ENCODE measurements at places on chromosomes 3 and 15.

DNA sequence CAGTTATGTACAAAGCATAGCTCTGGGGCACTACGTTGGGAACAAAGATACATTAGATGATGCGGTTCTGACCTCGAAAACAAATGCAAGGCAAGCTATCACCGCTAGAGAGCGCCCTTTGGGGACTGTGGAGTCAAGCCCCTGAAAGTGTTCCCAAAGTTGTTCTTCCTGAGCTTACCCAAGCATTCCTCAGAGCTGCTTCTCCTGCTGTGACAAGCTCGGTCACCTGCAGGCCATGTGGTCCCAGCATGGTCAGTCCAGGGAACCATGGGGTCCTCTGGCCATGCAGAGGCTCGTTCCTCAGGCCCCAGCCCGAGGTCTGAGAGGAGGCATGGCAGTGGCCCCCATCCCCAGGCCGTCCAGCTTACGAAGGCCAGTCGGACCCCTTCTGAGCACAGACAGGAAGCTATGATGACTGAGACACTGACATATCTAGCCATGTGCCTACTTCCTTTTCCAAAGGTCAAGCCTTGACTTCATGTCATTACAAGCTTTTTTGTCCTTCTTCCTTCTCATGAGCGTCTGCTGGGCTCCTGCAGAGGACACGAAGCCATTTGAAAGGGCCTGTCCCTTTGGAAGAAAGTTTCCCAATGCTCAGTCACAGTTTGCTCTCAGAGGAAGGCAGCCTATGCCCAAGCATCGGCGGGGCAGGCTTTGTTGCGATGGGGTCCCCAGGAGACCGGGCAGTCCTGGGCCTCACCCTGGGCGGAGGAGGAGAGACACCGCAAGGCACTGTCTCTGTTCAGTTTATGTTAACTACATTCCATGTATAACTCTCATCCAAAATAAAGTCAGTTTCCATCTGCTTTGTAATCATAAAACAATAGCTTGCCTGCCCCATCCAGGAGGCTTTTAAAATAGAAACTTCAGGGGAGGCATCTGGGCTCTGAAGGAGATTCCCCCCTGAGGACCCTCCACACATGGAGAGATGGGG is 79.3 kb downstream of the ATP10A start:
- peak; percentile 80 for DNase-seq

- DNase-seq, result no peak
Observed at GRCh38 chr3:196215493-196216020, 777 bp upstream of the SLC51A start.

- no peak for DNase-seq
Observed at GRCh38 chr15:89917442-89918101, 4.8 kb upstream of the ARPIN start.

DNA sequence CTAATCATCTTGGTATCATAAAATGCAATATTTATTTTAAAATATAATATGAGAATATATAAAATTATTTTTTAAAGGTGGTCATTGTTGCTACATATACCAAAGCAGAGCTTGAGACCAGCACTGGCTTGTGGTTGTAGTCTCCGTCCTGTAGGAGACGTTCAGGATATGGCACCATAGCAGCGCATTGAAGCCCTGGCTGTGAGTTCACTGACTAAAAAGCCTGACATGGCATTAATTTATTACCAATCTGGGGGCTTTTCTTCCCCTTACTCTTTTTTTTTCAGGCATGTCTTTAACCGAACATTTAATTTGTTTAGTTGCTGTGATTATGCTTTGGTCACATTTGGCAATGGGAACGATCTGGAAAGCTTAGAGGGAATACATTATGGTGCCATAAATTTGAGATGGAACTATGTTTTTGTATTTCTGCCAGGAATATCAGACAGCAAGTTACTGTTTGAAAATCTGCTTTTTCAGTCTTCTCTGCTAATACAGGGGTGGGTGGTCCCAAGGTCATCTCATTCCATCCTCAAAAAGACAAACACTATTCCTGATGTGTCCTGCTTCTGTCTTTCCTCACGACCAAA is 108.5 kb downstream of the ZIC4 start:
- DNase-seq, result no peak

- DNase-seq, result no peak
Observed at GRCh38 chr3:128572644-128573105, 77.9 kb downstream of the RPN1 start.

- peak; percentile 89 for DNase-seq
Observed at GRCh38 chr3:16865335-16865734, 19.4 kb upstream of the PLCL2 start.

DNA sequence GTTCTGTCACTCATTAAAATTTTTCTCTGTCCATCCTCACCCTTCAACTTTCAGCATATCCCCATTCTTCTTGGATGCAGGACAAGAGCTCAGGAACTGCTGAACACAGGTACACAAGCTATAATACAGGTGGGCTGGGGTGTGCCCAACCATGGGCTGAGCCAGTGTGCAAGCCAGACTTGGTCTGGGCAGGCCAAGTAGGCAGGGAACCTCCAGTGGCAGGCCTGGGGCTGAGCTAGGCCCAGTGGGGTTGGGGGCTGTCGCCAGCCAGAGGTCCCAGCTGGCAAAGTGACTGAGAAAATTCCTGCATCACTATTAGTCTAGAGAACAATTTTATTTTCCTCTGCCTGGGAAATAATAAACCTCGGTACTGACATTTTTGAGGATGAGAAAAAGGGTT is 202.9 kb downstream of the LRRC3B start:
- no peak for DNase-seq

- DNase-seq, result no peak
Observed at GRCh38 chr15:88612186-88612796, 8.8 kb upstream of the AEN start.

GRCh38 chr3:72999951-73000350 is 3.3 kb downstream of the PPP4R2 start:
- DNase-seq, result no peak

GRCh38 chr15:43029476-43029875 is 76.4 kb downstream of the UBR1 start:
- DNase-seq, result no peak

GRCh38 chr3:8237893-8238292 is 263.7 kb upstream of the LMCD1 start:
- peak; percentile 12 for DNase-seq

GRCh38 chr3:85077018-85077417 is 118.2 kb downstream of the CADM2 start:
- DNase-seq, result no peak

DNA sequence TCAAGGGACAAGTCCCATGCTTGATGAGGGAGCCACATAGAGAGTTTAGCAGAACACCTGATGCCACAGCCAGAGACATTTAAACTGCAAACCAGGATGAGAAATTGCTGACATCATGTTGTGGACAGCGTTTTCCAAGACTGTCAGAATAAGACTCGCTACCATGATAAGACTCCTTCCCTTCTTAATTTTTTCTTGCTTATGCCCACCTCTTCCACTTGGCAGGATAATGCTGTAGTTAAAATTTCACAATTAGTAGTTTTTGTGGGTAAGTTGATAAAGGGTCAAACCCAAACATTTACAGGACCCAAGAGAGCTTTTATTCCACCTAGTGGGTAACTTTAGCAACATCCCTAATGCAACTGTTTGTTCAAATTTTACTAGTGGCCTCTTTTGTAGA is 3.0 kb upstream of the PIAS1 start:
- DNase-seq, result no peak

DNA sequence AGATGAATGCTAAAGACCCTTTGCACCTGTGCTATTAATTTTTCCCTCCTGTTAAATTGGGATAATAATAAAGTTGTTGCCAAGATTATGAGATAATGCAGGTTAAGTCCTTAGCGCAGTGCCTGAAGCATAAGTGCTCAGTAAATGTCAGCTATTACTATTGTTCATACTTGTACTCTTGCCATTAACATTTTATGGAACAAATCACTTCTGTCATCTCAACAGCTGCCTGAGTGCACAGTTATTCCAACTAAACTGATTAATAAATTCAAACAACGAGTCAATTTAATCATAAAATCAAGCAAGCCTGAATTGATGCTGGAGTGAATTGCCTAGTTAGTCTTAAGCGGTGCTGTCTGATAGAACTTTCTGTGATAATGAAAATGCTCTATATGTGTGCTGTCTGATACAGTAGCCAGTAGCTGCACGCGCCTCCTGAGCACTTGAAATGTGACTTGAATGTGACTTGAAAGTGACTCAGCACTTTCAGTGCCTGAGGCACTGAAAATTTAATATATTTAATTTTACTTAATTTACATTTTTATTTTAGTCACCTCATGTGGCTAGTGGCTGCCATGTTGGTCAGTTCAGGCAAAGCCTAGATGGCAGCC is 198.7 kb upstream of the PFN2 start:
- DNase-seq, result no peak

- DNase-seq, result peak; percentile 40
Observed at GRCh38 chr3:143464850-143465249, 345.3 kb downstream of the CHST2 start.

- DNase-seq, result no peak
Observed at GRCh38 chr3:72604328-72604727, 243.9 kb downstream of the SHQ1 start.

DNA sequence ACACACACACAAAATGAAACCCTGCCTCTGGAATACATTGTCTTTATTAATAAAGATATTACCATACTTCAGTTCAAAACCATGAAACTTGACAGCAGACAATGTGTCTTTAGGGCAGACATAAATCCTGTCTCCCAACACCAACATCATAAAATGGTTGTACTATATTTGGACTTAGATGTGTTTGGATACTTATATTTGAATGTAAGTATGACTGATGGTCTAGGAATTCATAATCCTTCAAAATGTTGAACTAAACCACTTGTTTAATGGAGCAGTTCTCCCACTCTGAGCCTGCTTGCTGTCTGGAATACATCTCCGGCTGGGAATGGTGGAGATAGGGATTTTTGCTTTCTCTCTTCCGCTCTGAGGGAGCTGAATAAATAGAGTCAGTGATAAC is 10.6 kb downstream of the FBN1 start:
- peak; percentile 94 for DNase-seq

DNA sequence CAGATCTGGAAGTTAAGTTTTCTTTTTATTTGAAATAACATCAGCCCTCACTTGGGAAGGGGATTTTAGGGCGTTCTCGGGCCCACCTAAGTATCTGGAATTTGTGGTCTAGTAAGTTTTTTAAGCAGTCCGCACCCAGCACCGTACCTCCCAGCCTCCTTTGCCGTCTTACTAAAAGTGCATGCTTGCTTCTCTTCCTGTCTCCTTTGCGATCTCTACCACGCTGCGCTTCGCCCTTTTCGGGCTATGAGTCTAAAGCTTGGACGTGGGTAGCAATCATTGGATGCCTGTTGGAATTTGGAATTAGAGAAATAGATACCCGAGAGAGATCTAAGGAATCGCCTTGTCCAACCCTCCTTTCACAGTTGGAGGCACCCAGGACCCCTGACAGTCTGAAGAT is 1.1 kb downstream of the THSD4 start:
- DNase-seq, result no peak

DNA sequence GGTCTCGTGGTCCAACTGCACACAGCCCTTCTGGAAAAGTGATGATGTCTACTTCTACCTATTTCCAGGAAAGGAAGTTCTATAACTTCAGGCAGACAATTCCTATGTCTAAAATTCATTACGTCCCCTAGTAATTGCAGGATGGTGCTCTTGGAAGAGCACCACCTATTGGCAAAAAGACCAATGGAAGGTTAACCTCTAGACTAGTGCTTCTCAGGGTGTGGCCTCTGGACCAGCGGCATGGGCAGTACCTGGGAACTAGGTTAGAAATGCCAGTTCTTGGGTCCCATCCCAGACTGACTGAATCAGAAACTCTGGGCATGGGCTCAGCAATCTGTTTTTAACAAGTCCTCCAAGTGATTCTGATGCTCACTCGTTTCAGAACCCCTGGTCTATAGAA is 258.3 kb upstream of the ICE2 start:
- no peak for DNase-seq

DNA sequence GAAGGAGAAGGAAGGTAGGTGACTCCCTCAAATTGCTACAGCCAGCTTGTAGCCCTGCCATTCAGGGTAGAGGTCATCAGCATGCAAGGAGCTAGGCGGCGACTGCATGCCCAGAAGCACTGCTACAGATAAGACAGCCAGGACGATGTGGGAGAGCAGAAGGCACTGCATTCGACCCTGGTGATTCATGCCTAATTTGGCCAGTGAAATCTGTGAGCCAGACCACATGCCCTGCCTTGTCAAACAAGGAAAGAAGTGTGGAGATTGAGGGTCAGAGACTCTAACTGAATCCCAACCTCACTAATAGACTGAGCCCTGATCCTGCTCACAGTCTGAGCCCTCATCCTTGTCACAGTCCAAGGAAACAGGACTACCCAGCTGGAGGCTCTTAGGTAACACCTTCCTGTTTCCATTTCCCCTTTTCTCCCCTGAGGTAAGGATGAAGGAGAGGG is 86.6 kb downstream of the LINGO1 start:
- DNase-seq, result peak; percentile 85

- DNase-seq, result no peak
Observed at GRCh38 chr15:90790057-90790456, 72.9 kb downstream of the BLM start.

GRCh38 chr3:171971919-171972514 is 67.4 kb upstream of the FNDC3B start:
- DNase-seq, result peak; percentile 36

DNA sequence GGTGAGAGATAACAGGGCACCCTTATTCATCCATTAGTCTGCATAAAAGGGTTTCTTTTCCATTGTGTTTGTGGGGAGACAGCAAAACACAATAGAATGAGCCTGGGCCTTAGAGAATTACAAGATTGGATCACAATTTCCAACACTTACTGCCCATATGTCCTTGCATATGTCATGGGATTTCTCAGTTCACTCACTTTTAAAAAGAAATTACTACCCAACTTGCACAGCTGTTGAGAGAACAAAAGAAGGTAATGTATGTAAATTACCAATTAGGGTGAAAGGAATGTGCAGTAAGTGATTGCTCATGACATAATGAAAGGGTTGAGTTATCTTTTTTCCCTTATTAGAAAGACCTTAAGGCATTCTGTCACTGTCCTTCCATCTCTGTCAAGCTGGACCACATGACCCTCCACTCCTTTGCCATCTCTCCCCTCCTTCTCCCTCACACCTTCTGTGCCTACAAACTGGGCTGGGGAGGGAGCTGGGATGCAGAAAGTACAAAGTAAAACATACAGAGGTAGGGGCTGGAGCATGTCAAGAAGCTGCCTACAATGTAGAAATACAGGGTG is 244.2 kb downstream of the ZMAT3 start:
- DNase-seq, result no peak

DNA sequence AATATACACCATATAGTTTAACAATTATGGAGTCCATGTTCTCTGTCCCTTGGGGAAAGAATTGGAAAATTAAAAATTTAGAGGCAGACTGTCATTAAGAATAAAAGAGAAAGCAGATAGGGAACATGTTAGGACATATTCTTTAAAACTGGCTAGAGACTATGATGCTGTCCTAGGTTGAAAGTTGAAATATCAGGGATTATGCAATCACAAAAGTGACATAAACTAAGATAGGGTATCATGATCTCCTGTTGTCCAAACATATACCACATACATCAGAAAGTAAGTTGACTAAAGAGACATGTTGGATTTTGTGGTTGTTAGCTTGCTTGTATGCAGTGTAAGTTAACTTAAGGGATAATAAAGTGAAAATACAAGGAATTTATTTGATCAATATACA is 9.9 kb upstream of the EID1 start:
- no peak for DNase-seq
